ENCODE measurements at places on chromosomes 5 and 9.

DNA sequence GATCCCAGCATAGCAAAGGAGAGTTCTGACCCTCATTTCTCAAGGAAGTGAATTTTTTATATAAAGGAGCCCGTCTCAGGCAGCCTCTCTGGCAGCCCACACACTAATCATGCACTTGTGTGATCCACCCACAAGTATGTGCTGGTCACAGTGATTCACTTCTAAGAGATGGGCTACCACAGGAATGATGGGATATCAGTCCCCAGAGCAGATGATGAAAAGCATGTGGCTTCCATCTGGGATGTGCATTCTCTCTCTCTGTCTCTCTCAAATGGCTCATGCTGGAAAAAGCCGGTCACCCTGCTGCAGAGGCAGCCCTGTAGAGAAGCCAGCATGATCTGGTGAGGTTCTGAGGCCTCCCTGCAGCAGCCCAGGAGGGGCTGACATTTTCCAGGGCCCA, 74.2 kb upstream of the ADCY2 start:
- no peak for DNase-seq

DNA sequence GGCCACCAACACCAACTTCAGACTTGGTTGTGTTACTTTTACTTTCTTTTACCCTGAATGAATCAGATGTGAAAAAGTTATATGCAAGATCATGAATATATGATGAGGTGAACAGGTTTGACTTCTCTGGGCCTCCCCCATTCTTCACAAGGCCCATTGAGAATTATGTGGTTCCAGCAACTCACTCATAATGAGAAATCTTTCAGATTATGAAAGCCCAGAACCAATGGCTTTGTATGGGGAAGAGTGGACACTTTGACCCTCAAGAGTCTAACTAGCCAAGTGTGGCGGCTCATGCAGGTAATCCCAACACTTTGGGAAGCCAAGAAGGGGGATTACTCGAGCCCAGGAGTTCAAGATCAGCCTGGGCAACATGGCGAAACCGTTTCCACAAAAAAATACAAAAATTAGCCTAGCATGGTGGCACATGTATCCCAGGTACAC, 16.1 kb upstream of the LNPEP start:
- DNase-seq = no peak

- DNase-seq = no peak
Observed at GRCh38 chr5:163310997-163311396, 126.4 kb upstream of the CCNG1 start.

- DNase-seq = no peak
Observed at GRCh38 chr5:149940077-149940574, 4.5 kb downstream of the PDE6A start.

- no peak for DNase-seq
Observed at GRCh38 chr9:81814401-81814793, 113.8 kb upstream of the SPATA31D4 start.

- no peak for DNase-seq
Observed at GRCh38 chr5:120017513-120017912, 388.2 kb downstream of the FAM170A start.

- DNase-seq = no peak
Observed at GRCh38 chr5:142437563-142437962, 112.7 kb upstream of the SPRY4 start.

GRCh38 chr5:101679816-101680215, 616.3 kb downstream of the SLCO4C1 start:
- no peak for DNase-seq

- no peak for DNase-seq
Observed at GRCh38 chr9:132894862-132895835, 16.5 kb downstream of the SPACA9 start.

- no peak for DNase-seq
Observed at GRCh38 chr5:172600571-172600970, 40.5 kb upstream of the NEURL1B start.

DNA sequence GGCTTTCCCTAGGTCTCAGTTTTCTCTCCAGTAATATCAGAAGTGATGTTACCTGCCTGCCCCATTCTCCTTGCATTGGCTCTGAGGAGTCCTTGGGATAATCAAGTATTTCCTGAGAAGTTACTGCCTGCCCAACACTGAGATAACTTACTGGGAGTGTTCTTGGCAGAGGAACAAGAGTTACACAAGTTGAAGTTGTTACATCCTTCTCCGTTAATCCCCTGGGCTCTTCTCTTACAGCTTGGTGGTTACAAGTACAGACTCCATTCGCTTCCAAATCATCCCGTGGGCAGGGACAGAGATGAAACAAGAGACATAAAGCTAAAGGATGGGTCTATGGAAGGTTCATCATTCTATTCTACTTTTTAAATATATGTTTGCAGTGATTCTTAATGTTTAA, 74.1 kb upstream of the SAP30L start:
- DNase-seq = no peak

DNA sequence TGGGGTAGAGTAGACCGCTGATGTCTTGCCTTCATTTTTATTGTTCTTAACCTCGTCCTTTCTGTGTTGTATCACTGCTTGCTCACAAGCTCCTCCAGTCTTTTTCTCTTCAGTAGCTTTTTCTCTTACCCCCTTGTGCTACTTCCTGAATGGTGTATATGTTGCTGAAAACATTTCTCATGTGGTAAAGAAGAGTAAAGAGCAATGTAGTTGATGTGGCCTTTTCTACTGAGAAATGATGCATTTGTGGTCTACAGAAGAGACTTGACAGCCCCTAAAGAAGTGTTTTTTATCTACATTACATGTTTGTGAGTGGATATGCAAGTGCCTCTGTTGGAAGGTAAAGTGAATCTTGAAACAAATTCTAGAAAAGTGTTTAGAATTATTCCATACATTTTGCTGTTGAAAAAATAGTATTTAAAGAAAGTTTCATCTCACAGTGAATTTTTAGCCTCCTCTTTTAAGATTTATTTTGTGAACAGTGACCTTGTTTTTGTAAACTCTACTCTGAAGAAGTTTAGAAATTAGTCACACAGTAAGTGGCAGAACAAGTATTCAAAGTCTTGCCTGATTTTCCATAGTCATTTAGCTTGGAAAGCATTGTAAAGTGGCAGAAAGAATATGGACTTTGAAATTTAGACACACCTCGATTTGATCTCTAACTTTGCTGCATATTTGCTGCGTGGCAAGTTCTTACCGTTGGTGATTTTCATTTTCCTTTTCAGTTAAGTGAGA, 17.4 kb downstream of the CDC42SE2 start:
- DNase-seq = no peak

- DNase-seq = no peak
Observed at GRCh38 chr5:82854956-82855355, 222.2 kb downstream of the TMEM167A start.

DNA sequence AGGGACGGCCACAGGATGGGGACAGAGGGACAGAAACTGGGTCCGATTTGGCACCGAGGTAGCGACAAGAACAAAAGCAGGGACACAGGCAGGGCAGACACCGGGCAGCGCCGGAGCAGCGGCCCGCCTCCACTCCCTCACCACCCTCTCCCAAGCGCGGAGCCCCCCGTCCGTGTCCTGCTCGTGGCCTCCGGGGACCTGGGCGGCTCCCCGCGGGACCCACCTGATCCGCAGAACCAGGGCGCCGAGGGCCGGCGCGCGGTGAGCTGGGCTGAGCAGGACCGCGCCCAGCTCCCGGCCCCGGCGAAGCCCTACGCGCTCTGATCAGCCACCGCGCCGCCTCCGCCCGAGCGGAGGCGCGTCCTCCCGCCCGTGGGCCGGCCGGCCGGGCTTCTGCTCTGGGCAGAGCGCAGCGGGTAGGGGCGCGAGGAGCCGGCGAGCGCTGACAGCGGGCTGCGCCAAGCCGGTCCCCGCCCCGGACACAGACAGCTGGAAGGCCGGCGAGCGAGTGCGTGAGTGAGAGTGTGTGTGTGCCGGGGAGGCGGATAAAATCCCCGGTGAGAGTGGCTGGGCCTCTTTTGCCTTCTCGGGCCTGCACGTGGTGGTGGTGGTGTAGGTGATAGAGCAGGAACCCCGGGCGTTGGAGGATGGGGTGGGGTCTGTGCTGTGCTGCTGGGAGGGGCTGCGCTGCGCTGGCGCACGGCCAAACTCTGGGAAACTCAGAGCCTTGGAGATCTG, at the start of gene GGTA1:
GGTA1 (minus strand) TSS at position 418 of the 738 bp plus-strand sequence. CDS start 31,922 bp downstream, outside the sequence.
- no peak for DNase-seq

GRCh38 chr5:1013238-1013947, 4.8 kb downstream of the NKD2 start:
- DNase-seq = no peak

DNA sequence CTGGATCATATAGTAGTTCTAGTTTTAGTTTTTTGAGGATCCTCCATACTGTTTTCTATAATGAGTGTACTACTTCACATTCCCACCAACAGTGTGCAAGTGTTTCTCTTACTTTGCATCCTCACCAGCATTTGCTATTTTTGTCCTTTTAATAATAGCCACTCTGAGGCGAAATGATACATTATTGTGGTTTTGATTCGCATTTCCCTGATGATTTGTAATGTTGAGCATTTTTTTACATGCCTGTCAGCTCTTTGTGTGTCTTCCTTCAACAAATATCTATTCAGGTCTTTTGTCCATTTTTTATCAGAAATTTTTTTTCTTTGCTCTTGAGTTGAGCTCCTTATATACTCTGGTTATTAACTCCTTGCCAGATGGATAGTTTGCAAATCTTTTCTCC, 114.0 kb downstream of the ADAMTSL1 start:
- DNase-seq = no peak

- no peak for DNase-seq
Observed at GRCh38 chr9:17013010-17013409, 121.8 kb upstream of the CNTLN start.

GRCh38 chr9:129483415-129484351, 137.2 kb downstream of the C9orf50 start:
- no peak for DNase-seq

DNA sequence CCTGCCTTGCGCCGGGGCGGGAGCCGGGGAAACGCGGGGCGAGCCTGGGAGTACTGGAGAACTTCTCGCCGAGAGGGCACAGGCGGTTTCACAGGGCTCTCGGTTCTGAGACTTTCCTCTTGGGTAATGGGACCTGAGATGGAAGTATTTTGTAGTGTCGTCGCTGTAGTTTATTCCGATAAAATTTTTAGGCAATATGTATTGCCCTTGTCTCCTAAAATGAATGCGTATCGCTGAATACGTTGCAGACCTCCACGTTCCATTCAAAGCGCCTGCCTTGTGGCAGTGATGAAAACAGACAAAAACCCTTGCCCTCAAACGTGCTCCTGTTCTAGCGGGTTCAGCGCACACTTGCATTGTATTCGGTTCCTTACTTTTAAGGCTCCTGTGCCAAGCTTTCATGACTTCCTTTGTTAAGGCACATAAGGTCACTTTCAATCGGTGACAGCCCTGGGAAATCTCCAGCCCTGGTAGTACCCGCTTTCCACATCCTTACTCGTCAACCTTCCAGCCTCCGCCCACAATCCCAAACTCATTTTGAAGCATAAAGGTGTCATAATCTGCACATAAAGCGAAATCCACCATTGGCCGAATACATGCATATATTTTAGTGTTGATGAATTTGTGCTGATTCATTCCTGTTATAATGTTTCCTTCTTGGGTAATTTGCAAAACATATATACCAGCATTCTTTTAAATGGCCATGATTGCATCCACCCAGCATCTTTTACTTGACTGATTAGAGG, 694 bp downstream of the RMI1 start:
- DNase-seq = no peak

DNA sequence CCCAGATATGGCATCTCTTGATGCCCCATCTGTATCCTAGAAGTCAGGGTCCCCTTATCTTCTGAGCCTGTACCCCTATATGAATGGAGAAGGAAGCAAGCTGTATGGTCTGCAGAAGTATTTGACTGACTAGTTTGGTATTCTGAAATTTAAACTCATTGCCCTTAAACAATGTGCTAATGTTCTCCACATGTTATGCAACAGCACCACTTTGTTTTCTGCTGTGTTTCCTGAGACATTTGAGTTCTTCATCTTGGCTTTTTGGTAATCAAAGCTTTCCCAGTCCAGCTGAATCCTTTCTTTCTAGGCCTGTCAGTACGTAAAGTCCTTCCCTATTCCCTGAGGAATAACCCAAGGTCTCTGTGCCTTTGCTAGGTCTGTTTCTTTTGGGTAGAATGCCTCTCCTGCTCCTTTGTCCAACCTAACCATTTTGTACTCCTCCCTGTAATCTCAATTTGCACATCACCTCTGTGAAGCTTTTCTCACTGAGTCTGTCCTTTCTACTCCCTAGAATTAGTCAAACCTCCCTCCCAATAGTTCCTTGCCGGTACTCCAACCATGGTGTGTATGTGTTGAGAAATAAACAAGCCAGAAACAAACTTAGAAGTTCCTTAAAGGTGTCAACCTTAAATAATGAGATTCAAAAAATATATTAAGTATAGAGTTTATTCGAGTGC, 72.1 kb upstream of the HSPB3 start:
- no peak for DNase-seq

DNA sequence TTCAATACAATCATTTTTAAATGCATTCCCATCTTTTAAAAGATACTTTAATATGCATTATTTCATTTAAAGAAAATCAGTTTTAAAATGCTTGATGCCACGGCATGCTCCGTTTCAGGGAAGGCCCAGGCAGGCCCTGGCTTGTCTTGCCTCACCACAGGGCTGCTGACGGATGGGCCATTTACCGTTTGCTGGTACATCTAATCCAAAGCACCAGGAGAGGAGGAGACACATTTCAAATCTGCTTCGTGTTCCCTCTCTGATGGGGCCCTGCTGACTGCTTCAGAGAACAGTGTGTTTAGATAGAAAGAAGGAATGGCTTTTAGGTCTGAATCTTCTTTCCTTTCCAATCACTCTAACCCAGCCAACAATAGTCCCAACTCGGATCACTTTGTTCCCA, 185.2 kb downstream of the DCP2 start:
- DNase-seq = no peak

- DNase-seq = no peak
Observed at GRCh38 chr9:129867136-129868022, 32.1 kb downstream of the USP20 start.

- DNase-seq = no peak
Observed at GRCh38 chr5:92560698-92561401, 1020.2 kb downstream of the NR2F1-AS1 start.

GRCh38 chr9:111051400-111051799, 13.1 kb upstream of the LPAR1 start:
- DNase-seq = no peak

GRCh38 chr5:72209147-72210115, 102.2 kb downstream of the MAP1B start:
- DNase-seq = no peak

- no peak for DNase-seq
Observed at GRCh38 chr5:11415751-11416150, 488.5 kb downstream of the CTNND2 start.

DNA sequence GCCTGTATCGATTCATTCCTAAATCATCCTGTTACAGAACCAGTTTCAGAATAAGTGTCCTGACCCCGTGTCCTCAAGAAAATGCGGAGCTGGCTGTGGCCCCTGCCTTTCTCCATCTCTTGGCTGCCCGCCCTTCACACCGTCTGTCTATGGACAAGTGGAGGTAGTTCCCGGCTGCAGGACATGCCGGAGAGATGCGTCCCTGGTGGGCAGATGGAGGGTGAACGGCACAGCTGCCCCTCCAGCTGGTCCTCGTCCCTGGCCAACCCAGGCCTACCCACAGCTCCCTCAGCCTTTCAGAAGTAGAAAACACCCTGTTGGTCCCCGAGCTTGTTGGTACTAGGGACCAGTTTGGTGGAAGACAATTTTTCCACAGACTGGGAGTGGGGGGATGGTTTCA, 14.8 kb upstream of the EXOC3 start:
- no peak for DNase-seq

Data from NCI-H2081 treated with DMSO at 0.1 percent for 48 hours (cell line).